ENCODE measurements at places on chromosomes 3 and 15.
A peak's percentile ranks its signal among the peaks of the same experiment; 100 is the strongest.

- no peak for DNase-seq
Observed at GRCh38 chr3:130607553-130608154, 90.7 kb downstream of the COL6A6 start.

DNA sequence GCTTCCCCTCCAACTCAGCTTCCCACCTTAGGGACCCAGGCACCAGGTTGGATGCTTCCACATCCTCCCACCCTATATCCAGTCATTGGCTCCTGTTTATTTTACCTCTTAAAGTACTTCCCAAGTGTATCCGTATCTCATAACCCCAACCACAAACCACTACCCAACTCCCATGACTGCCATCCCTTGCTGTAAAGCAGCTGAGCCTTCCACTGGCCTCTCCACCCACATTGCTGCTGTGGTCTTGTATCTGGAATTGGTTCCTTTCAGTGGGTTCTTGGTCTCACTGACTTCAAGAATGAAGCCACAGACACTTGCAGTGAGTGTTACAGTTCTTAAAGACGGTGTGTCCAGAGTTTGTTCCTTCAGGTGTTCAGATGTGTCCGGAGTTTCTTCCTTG lies 79.8 kb upstream of the HRH1 start:
- no peak for DNase-seq

DNA sequence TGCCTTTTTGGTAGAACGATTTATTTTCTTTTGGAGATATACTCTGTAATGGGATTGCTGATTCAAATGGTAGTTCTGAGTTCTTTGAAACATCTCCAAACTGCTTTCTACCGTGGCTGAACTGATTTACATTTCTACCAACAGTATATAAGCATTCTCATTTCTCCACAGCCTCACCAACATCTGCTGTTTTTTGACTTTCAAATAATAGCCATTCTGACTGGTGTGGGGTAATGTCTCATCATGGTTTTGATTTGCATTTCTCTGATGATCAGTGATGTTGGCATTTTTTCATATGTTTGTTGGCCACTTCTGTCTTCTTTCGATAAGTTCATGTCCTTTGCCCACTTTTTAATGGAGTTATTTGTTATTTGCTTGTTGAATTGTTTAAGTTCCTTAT lies 154.0 kb downstream of the ABHD5 start:
- no peak for DNase-seq

GRCh38 chr15:26628071-26628470 lies 144.8 kb downstream of the GABRB3 start:
- DNase-seq: no peak

DNA sequence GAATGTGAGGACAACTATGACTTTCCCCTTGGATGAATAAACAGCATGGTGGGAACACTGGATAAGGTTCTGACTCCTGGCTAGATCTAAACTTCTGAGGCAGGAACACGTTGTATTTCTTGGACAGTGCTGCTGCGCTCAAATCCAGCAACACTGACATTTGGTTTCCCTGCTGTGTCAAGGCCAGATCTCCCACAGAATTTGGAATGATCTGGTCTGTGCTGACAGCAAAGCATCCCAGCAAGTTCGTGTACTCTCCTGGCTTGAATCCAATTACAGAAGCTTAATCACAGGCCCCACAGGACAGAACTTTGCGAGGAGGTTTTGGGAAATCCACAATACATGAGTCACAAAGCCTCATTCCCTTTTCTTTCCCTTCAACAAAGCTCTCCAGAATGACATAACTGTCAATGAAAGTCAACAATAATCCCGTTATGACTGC lies 92.5 kb downstream of the ADAMTS9 start:
- DNase-seq: no peak

DNA sequence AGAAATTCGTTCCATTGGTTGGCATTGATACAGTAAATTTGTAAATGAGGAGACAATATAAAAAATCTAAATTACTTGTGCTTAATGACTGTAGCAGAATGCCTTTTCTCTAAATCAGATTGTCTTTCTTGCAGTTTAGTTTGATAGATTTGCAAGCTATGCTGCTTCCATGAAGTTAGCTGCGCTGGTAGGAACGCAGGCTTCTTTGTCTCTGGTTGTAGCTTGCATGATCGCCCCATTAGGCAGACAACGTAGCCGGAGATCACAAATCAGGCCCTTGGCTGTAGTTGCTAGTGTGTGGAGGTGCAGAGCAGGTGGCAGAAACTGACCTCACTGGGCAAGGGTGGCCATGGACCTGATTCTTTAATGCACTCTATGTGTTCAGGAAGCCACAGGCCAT lies 6.1 kb downstream of the ZIC1 start:
- no peak for DNase-seq

GRCh38 chr3:37375184-37376127 lies 201.1 kb upstream of the LRRFIP2 start:
- DNase-seq: no peak

DNA sequence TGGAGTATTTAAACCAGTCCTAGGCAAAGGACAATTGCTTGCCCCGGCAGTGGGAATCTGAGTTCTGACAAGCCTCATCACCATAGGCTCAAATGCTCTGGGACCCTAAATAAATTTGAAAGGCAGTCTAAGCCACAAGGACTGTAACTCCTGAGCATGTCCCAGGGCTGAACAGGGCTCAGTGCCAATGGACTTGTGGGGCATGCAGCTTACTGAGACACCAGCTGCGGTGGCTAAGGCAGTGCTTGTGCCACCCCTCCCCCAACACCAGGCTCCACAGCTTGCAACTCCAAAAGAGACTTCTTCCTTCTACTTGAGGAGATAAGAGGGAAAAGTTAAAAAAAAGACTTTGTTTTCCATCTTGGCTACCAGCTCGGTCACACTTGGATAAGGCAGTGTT lies 289.7 kb upstream of the DCBLD2 start:
- no peak for DNase-seq

DNA sequence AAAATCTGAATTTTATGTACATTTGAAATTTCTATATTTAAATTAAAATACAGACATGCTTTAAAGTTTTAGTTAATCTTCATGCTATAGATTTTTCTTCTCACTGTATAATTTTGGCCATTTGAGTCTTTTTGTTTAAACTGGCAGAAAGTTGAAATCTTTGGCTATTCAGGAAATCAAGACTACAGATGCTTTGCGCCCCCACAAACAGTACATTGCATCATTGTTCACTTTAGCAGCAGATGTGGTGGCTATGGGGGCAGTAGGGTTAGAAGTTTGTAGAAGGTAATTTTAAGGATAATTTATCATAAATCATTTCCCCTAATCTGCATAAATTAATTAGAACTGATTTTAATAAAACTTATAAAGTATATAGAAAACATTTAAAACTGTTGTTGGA lies 20.9 kb downstream of the SPPL2A start:
- DNase-seq: no peak

DNA sequence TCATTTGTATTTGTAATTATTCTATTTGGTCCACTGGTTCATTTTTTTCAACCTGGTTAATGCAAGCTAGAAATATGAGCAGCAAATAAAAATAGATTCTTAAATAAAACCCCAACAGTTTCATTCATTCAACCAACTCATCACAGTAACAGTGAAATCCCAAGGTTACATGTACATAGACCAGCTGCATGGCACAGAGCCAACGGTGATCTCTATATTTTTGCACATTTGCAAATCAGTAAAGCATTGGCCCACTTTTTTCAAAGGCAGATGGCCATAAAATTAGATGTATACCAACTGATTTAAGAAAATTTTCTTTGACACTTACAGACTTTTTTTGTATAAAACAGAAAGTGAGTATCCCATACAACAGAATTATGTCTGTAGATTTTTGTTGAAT lies 49.3 kb downstream of the STRIT1 start:
- DNase-seq: no peak

DNA sequence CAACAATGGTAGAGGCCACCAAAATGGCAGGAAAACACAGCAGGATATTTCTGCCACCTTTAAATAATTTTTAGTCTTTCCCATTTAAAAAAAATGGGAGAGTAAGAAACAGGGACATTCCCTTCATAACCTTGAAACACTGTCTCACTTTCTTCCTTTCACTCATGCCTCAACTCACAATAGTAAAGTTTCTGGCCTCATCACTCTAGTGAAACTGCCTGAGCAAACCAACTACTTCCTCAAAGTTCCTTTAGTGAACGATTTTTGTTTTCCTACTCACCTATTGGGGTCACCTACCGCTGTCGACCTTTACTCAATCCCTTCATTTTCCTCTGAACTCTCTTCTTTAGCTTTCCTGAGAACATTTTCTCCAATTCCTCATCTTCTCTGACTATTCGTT lies 33.0 kb downstream of the SHC4 start:
- DNase-seq: no peak

- DNase-seq: no peak
Observed at GRCh38 chr3:55190331-55190730, 262.5 kb upstream of the LRTM1 start.

GRCh38 chr3:127678611-127679533 lies 6.1 kb downstream of the ABTB1 start:
- DNase-seq: no peak

GRCh38 chr3:176078906-176079305 lies 1118.4 kb downstream of the TBL1XR1 start:
- DNase-seq: no peak

GRCh38 chr3:183822631-183823030 lies 2.7 kb downstream of the MAP6D1 start:
- DNase-seq: no peak

DNA sequence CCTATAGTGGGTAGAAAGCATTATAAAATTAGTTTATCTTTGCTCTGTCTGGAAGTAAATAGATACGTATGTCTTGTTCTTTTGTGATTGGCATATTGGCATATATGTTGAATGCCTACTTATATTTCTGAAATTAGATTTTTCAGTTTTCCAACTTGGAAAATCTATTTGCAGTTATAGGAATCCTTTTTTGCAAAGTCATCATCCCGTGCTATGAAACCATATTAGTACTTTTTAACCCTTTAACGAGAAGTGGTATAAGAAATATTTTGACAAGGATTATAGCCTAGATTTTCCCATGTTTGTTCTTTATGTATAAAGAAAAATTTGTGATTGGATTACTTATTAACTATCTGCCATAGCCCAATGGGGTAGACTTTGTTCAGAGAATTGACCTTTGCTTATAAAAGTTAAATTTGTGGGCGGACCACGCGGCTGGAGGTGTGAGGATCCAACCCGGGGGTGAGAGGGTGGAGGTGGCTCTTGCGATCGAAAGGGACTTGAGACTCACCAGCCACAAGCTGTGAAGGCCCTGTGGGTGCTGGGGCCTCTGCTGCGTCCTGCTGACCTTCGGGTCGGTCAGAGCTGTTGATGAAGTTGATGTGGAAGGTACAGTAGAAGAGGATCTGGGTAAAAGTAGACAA lies 5.9 kb downstream of the LRRC28 start:
- no peak for DNase-seq

- DNase-seq: peak; percentile 23
Observed at GRCh38 chr15:72809329-72809728, 25.8 kb upstream of the ADPGK start.

- no peak for DNase-seq
Observed at GRCh38 chr3:148763986-148764935, 63.4 kb upstream of the CPB1 start.

DNA sequence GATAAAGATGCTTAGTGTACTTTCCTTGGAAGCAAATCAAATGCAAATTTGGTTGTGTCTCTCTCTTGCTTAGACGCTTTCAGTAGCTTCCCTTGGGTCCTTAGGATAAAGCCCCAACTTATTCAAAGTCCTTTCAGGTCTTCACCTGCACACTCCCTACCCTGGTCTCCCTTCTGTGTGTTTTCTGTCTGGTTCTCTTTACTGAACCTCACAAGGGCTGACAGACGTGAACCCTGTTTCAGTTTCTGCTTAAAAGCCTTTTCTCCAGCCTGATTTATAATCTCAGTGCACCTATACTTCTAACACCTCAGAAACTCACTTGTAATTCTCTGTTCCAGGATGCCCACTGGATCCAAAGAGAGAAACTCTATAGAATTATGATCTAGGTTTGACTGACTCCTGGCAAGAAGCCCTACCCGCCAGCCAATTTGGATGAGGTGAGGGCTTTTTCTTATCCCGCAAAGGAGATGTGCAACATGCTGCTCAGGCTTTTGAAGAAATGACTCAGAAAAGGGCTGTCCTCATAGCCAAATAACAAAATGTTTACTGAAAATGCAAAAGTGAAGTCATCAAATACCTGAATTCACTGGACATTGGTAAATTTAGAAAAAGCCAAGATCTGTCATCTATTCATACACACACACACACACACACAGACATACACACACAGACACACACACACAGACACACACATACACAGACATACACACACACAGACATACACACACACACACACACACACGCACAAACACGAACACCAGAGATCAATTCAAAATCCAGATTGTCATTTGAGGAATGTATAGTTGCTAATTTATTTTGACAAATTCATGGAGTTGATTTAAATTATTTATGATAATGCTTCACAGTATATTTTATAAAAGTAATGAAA lies 102.4 kb upstream of the EOMES start:
- no peak for DNase-seq

DNA sequence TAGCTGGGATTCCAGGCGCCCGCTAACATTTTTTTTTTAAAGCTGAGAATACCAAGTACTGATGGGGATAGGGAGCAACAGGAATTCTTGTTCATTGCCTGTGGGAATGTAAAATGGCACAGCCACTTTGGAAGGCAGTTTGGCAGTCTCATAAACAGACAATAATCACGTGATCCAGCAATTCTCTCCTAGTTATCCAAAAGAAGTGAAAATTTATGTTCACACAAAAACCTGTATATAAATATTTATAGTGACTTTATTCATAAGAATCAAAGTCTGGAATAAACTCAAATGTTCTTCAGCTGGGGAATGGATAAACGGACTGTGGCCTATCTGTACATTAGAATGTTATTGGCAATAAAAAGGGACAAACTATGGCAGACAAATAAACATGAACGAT lies 72.5 kb upstream of the NEO1 start:
- no peak for DNase-seq

DNA sequence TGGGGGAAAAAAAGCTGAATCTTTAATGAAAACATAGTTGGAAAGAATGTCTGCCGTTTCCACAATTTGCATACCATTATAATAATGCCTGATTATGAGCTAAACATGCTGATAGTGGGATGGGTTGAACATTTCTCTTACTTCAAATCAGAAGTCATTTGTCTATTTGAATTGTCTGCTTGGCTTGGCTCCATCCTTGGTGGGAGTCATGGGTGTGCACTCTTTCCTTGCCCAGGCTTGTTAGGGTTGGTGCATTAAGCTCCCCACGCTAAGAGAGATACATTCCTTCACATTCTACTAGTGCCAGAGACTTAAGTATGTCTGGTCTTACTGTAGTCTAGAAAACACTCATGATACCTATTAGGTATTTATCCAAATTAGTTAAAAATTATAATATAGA lies 121.4 kb upstream of the RARB start:
- no peak for DNase-seq
